ENCODE measurements at places on chromosomes 3 and 15. TPM values are rescaled to one million over a fixed set of nuclear protein-coding genes. Genes with fewer than 3 reads are reported as not detected.
A peak's percentile ranks its signal among the peaks of the same experiment; 100 is the strongest.

The NEK10 gene
- 1.8 TPM for polyA plus RNA-seq

The ZIC1 gene
- polyA plus RNA-seq: 0.64 TPM

The ZNF620 gene
- polyA plus RNA-seq: 10.0 TPM

DNA sequence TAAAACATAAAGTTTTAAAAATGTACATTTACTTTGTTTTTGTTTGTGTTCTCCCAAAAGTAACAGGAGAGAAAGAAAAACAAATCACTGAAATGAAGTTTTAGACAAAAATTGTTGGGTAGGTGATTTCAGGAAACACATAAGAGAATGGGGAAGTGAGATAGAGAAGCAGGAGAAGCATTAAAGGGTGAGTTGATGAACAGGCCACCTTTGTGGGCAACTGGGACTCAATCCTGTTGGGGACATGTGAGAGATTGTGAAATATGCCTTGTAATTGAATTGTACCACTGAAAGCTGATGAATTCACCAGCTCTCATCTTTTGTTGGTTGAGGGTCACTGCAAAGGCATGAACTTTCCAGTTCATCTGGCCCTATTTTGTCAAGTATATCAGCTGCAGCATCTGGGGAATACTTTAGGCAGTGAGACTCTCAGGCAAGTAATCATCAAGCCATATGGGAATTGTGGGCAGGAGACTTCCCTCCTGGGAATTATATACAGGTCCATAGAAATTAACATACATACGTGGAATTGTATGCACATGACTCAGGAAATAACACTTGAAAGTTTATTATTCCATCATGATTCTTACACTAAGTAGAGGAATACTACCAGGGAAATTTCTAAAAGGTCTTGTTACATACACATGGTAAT is 181.0 kb downstream of the ZBBX start:
- DNase-seq: no peak

GRCh38 chr15:33700695-33701303 is 267.5 kb upstream of the CHRM5 start:
- peak; percentile 68 for DNase-seq

DNA sequence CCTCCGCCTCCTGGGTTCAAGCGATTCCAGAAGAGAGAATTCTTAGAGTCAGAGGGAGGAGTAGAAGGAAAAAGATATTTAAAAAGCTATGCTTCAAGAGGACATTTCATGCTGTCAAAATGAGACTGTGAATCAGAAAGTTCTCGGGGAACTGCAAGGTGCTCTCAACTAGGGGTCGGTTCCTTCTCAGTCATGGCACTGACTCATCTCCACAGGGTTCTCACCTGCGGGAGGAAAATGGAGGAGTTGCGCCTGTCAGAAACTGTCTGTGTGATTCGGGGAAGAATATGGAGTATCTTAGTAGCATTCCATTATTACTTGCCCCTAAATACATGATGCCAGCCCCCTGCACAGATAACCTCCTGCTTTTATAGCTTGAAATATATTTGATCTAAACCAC is 47.4 kb downstream of the APH1B start:
- DNase-seq: no peak

The FILIP1L gene
- polyA plus RNA-seq: 24.4 TPM

DNA sequence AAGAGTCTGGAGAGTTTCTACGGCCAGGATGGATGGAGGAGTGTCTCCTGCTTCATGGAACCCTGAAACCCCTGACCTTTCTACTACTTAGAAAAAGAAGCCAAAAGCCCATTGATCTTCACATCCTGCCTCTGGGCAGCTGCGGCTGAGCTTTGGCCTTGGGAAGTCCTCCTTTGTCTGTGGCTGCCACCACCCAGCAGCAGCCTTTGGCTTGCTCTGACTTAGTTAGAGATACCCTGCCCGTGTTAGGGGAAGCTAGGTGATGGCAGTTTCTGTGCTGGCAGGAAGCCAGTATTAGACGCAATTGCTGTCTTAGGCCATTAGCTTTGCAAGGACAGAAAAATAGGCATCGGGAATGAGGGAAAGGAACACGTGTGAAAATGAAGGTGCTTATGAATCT is 18.8 kb downstream of the APH1B start:
- no peak for DNase-seq

The ATOSA gene
- polyA plus RNA-seq: 38.4 TPM

DNA sequence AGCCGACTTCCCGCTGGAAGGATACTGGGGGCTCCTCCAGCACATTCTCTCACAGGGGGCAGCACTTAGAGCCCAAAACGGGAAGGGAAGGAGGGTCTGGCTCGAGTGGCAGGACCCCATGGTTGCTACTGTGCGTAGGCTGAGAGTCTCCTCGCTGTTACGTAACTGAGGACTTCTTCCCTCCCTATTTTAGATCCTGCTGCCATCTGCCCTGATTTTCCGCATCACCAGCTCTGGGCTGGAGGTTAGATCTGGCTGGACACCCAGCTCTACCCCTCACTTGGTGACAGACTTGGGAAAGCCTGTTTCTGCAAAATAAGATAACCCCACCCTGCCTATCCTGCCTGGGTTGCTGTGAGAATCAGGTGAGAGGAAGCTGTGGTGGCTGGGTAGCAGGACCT is 47.7 kb downstream of the BDH1 start:
- DNase-seq: no peak

All from right renal pelvis (tissue), 4 donors.